ENCODE measurements at places on chromosomes 6 and 20.

DNA sequence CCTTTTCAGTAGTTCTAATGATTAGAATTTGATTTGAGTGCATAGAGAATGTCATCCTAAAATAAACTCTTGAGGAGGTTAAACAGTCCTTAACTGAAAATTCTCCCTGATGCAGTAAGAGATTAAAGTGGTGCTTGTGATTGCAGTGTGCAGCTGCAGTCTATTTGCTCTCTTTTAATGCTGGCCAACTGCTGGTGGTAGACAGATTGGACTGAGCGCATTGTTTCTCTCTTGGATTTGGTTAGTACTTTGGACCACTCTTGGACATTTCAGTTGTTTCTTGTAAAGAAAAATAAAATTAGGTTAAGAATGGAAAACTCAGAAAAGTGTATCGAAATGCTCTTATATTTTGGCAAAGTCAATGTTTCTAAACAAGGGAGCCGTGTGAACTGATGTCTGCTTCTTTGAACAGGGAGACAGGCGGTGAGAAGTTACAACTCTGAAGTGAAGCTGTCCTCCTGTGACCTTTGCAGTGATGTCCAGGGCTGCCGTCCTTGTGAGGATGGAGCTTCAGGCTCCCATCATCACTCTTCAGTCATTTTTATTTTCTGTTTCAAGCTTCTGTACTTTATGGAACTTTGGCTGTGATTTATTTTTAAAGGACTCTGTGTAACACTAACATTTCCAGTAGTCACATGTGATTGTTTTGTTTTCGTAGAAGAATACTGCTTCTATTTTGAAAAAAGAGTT is 127.2 kb downstream of the CD109 start:
- DNase-seq: no peak

DNA sequence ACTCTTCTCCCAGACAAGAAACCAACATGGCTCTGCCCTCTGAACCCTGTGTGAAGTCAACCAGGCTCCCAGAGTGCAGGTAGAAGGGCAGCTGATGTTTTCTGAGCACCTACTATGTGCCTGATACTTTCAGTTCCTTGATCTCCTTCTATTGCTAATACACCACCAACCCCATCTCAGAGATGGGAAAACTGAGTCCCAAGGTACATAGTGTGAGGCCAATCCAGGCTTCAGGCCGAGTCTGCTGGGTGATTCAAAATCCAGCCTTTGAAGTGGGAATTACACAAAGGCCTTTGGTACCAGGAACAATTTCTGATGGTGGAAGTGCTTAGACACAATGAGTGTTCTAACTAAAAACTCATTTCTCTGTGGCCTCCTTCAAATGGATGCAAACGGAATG is 96.3 kb downstream of the NFATC2 start:
- no peak for DNase-seq

DNA sequence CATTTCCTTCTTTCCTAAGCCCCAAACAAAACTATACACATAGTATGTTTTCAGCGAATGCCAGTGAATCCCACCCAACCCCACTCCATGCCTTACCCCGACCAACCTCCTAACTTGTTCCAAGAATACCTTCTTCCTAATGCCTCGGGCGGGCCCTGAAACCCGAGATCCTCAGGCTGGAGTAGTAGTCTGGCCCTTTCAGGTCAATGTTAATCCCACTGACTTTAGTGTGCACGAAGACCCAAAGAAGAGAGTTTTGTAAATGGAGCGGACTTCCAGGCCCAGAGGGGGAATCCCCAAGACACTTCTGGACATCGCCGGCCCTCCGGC is 394 bp downstream of the YIPF3 start:
- DNase-seq: no peak

- no peak for DNase-seq
These were observed 17.4 kb upstream of the GTSF1L start for GRCh38 chr20:43744151-43744611.

- DNase-seq: no peak
These were observed 247.1 kb downstream of the HIVEP2 start for GRCh38 chr6:142697922-142698321.

GRCh38 chr6:33914645-33915044 is 110.8 kb upstream of the MLN start:
- peak; percentile 24 for DNase-seq

DNA sequence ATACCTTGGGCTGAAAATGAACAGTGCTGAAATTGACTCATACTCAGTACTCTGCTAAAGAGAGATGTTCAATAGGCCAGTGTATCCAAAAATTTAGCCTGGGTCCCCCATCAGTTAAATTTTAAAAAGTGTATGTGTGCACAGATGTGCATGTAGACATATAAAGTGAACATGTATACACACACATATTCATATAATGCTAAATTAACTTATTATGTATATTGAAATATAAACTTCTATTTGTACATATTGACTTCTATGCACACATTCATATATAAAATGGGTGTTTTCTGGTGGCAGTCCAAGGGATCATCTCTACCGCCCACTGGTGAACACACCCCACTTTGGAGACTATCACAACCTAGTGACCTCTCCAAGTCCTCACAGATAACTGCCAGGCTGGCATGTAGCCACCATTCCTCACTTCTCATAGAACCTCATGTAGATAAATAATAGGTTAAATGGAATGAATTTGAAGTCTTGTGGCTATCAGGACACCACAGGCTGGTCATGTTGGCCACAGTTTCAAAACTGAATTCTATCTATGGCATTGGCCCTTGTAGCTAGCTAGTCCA is 8.8 kb downstream of the SLC22A16 start:
- DNase-seq: no peak

GRCh38 chr20:38300438-38300837 is 3.5 kb upstream of the BPI start:
- no peak for DNase-seq

- DNase-seq: no peak
These were observed 113.8 kb downstream of the PRND start for GRCh38 chr20:4835244-4836177.

- no peak for DNase-seq
These were observed 31.9 kb upstream of the PRELID3B start for GRCh38 chr20:59074456-59074855.

- DNase-seq: peak; percentile 10
These were observed 24.2 kb downstream of the POFUT1 start for GRCh38 chr20:32231847-32232246.

DNA sequence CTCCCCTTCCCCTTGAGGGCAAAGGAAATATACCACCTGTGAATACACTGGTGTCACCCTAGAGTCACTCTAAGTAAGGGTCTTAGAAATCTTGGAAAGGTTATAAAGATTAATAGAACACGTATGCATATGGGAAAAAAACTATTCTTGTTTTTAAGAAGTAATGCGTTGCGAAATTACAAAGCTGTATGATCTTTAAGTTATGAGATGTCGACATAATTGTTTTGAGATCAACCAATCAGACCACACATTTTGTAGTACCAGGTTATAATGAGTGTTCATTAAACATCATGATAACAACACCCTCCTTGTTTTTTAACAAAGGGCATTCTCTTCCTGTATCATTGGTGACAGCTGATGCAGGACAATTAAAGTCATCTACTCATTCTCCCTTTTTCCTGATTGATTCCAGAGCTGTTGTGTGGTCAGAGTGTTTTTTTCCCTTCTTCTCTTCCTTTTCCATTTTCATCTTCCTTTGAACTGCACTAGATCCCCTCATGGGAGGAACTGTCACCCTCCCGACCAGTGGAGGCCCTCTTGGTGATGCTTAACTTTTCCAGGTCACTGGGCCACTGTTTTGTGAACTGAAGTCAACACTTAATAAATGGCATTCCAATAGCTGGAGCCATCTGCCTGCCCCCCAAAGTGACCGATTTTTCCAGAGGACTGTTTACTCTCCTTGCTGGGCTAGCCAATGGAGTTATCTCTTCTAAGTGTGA is 37.0 kb downstream of the PRDM1 start:
- DNase-seq: no peak

- DNase-seq: no peak
These were observed 22.5 kb upstream of the LCA5 start for GRCh38 chr6:79559706-79560105.

DNA sequence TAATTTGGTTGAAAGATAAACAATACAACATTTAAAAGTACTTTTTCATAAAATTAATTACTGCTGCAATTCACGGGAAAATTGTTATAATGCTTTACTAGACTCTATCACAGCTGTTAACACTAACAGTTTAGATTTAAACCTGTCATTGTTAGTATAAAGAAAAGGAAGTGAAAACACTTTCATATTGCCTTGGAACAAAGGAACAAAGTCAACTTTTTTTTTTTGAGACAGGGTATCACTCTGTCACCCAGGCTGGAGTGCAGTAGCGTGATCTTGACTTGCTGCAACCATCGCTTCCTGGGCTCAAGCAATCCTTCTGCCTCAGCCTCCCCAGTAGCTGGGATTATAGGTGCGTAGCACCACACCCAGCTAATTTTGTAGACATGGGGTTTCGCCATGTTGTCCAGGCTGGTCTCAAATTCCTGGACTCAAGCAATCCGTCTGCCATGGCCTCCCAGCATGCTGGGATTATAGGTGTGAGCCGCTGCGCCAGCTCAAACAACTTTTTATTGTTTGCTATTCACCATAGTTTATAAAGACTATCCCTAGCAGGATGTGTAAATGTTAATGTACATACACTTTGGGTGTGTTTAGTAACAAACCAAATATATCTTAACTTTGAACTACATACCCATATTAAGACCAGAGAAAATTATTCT is 22.1 kb downstream of the SLC35A1 start:
- DNase-seq: no peak

GRCh38 chr20:17626217-17627007 is 55.6 kb downstream of the RRBP1 start:
- DNase-seq: no peak

- no peak for DNase-seq
These were observed 193.1 kb upstream of the SIM1 start for GRCh38 chr6:100657678-100658330.

DNA sequence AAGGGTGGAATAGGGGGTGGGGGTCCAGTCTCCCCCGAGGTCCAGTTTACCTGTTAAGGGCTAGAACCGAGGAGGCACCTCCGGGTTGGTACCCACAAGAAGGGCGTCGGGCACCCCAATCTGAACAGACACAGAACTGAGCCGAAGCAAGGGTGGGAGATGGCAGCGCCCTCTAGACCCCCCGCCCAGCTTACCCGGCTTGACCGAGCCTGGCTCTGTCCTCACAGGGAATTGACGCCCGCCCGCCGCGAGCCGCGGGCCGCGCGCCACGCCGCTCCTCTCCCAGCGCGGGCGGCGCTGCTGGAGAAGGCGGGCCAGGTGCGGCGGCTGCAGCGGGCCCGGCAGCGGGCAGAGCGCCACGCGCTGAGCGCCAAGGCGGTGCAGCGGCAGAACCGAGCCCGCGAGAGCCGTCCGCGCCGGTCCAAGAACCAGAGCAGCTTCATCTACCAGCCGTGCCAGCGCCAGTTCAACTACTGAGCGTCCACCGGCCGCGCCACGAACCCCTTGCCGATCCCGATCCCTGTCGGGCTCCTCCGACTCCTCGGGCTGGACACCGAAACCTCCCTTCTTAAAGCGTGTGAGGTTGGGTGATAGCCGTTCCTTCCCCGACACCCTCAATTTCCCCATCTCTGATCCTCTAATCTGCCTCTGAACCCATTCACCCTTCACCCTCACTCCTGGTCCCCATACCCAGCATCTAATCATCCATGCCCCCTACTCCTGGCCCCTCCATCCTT is 5.9 kb downstream of the TP53INP2 start:
- DNase-seq: no peak

DNA sequence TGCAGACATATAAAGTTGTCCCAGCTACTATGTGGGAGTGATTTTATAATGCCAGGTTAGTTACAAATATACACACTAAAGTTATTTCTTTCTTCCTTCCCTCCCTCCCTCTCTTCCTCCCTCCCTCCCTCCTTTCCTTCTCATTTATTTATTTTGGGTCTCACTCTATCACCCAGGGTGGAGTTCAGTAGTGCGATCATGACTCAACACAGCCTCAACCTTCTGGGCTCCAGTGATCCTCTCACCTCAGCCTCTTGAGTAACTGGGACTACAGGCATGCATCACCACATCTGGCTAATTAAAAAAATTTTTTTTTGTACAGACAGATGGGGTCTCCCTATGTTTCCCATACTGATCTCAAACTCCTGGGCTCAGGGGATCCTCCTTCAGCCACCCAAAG is 59.2 kb downstream of the PHF20 start:
- DNase-seq: no peak

DNA sequence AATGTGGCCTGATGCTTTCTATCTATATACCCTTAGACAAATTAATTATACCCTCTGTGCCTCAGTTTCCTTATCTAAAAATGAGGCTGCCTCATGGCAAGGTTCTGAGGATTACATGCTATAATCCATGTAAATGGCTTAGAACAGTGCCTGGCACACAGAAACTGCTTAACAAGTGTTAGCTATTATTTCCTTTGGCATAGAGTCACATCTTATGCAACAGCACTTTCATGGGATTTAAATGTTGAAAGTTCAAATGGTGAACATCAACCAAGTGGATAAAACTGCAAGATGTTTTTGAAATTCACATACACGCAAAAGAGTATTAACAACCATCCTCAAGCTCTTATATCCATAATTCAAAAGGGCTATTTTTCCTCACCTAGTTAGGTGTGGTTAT is 202.8 kb upstream of the JAG1 start:
- no peak for DNase-seq

DNA sequence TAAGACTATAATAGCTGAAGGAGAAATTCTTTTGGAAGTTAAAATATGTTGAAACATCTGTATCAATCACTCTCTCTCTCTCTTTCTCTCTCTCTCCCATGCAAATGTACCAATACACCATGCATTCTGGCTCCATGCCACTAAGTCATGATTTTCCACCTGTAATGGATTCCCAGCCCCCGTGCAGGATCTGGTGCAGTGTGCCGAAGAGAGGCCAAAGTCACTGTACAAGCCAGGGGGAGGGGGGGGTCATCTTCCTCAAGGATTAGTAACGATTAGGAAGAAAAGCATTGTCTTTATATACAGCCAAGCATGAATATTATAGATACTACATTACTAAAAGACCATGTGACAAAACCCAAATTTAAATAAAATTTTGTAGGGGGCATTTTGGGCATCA is 725.1 kb downstream of the KIF16B start:
- no peak for DNase-seq

DNA sequence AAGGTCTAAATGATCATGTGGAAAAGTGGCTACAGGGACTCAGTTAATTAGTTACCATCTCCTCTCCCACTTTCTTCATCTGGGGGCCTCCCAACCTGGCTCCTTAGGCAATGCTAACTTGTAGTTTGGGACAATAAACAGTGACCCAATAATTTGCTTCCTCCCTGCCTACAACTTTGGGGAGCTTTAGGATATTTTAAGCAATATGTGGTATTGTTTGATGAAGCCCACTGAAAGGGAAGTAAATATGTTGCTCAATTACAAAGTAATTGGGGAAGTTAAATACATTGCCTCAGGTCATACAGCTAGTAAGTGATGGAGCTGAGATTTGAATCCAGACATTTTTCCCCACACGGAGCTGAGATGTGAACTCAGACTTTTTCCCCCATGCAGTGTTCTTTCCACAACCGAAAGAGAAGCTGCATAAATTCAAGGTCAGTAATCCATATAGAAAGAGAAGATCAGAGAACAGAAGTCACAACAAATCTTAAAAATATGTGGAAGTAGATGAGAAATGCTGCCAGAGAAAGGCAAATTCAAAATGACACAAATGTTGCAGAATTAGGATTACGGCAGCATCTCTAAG is 26.6 kb downstream of the ZHX3 start:
- DNase-seq: no peak

GRCh38 chr6:14775528-14775927 is 470.3 kb upstream of the JARID2 start:
- no peak for DNase-seq

Measured in T-helper 9 cell (primary cell).